SK-N-MC (cell line): ENCODE measurements at places on chromosomes 5 and 9.

DNA sequence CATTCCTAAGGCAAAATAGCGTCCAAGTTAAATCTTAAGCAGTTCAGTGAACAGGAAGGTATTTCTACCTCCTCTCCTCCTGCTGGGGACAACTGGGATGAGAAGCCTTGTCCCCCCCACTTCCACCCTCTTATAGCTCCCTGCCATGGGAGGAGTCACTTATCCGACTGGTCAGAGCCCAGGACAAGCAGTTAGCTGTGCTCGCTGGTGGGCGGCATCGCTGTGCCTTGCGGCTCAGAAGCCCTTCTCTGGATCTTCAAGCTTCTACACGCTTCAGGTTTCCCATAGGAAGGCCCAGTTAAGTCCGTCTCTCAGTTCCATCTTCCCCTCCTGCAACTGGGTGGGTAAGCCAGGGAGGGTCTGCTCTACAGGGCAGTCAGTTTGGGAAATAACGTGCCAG lies 77.2 kb downstream of the PAX5 start:
- DNase-seq = no peak

- DNase-seq = no peak
Observed at GRCh38 chr5:125928663-125929062, 494.5 kb upstream of the GRAMD2B start.

DNA sequence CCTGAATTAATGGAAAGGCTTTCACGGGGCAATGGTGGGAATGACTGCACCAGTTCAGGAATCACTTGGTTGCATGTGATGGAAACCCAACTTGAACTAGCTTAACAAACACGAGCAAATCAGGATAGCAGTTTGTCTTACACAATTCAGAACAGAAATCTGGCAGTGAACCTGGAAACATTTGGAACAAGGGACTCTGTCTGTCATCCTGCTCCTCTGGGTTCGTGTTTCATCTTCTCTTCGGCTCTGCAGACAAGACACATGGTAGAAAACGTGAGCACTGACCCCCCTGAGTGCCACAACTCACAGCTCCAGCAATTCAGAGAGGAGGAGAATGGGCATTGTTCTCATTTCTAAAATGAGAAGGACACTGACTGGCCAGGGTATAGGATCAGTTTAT lies 218.1 kb upstream of the NREP start:
- DNase-seq = no peak

GRCh38 chr5:91028499-91028956 lies 354.6 kb downstream of the ARRDC3 start:
- no peak for DNase-seq

GRCh38 chr5:3140117-3140516 lies 388.6 kb upstream of the IRX2 start:
- DNase-seq = no peak

- DNase-seq = no peak
Observed at GRCh38 chr9:14693251-14693861, at the start of gene ZDHHC21. Gene ZDHHC21, minus strand, starts transcription at chr9:14693432. Its CDS starts 19,092 bp downstream, at chr9:14674340.

DNA sequence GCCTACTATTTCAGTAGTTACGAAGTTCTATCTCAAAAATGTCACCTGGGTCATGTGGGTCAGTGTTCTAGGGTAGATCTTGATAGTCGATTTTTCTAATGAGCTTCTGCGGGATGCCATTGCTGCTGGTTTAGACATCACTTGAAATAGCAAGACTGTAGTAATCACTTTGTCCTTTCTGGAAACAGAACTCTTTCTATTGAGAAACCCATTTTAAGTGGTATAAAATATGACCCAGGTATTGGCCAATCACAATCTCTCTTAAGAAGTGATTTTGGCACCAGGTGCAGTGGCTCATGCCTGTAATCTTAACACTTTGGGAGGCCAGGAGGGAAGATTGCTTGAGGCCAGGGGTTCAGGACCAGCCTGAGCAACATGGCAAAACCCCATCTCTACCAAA lies 17.6 kb downstream of the ARRDC3 start:
- DNase-seq = no peak
